ENCODE measurements at places on chromosomes 2 and 18. TPM values are rescaled to one million over a fixed set of nuclear protein-coding genes. Genes with fewer than 3 reads are reported as not detected.

The SPEG gene
- total RNA-seq = 13.4 TPM

The ABCG8 gene
- total RNA-seq = not detected

The KCNJ3 gene
- total RNA-seq = 0.05 TPM

The BCL2 gene
- 14.1 TPM for total RNA-seq

GRCh38 chr2:38106405-38107094 is 30.6 kb upstream of the CYP1B1 start:
- no peak for DNase-seq

GRCh38 chr2:56021579-56021978 is 98.0 kb upstream of the EFEMP1 start:
- no peak for DNase-seq

The MOCOS gene
- 2.6 TPM for total RNA-seq

DNA sequence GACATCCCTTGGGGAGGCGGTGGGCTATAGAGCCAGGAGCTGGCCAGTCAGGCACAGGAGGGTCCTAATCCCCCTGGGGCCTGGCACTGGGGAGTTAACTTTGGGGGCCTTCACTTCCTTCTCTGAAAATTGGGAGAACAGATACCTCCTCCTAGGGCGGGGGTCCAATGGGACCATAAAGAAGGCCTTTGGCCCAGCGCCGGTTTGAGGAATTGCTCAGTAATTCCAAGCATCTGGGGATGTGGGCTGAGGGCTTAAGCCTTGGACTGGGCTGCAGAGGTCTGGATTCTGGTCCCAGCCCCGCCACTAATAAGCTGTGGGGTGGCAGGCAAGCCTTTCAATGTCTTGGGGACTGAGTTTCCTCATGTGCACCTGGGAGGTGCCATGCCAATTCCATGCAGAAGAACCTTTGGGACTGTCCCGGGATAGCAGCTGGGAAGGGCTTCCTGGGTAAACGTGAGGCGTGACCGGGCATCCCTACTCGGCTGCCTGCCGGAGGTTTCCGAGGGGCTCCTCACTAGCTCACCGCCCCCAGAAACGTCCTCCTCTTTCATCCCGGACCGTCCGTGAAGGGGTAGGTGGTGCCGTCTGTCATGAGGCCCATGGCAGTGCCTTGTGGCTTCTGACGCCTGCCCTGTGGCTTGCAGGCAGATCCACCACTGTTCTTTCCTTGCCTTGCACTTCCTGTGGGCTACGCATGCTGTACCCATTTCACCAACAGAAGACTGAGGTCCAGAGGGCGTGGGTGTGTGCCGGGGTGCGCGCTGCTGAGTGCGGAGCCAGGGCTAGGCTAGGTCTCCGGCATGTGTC is 67.4 kb upstream of the HPCAL1 start:
- DNase-seq = no peak

DNA sequence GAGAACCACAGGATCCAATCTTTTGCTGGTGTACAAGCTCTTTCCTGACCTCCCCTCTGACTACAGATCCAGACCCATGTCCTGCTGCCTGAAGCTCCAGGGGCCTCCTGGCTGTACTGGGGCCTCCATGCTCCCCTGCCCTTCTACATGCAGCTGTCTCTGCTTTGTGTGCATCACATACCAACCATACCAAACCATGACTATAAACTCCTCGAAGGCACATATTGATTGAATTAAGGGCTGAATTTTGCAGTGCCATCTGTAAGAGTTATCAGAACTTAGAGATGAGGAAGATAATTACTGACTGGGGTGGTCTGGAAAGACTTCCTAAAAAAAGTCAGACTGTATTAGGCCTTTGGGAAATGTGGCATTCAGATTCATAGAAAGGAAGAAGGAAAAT is 139.9 kb upstream of the CXCR4 start:
- DNase-seq = no peak

DNA sequence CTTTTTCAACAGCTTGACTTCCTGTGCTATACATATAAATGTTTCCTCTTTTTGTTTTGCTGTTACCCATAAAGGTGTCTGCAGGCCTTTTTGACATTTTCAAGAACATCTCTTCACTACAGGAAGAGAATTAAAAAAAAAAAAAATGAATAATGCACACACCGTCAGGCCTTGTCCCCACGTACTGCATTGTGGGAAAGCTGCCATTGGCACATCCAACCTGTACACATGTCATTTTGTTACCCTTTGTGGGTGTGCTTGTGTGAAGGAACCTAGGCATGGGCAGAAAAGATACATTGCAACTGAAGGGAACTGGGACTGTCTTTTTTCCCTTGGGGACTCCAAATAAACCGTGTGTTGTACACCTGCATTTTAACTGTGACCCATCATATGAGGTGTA is 16.8 kb upstream of the TMEM37 start:
- no peak for DNase-seq

- no peak for DNase-seq
These were observed 54.7 kb upstream of the CAB39 start for GRCh38 chr2:230657906-230658305.

Data from neural crest cell (in vitro differentiated cells).